Cardiac septum (tissue), 1 donor: ENCODE measurements at places on chromosomes 2 and 18. TPM values are rescaled to one million over a fixed set of nuclear protein-coding genes. Genes with fewer than 3 reads are reported as not detected.

DNA sequence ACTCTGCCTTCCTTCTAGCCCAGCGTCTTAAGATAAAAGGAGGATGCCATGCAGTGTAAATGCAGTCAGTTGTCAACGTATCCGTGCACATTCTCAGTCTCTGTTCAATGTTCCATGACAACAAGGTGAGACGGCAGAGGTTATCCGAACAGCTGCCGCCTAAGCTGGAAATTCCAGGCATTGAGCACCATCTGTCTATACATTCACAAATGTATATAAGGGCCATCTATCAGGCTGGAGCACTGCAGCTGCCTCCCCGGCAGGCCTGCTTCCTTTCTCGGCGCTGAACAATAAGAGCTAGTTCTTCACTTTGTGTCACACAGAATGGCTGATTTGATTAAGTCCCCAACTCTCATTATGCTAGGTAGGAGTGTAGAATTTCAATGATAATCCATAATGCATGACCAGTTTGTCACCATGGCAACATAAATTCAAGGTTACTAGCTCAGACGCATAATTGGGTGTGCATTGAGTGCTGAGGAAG lies 282.2 kb upstream of the SOX11 start:
- no peak for DNase-seq

DNA sequence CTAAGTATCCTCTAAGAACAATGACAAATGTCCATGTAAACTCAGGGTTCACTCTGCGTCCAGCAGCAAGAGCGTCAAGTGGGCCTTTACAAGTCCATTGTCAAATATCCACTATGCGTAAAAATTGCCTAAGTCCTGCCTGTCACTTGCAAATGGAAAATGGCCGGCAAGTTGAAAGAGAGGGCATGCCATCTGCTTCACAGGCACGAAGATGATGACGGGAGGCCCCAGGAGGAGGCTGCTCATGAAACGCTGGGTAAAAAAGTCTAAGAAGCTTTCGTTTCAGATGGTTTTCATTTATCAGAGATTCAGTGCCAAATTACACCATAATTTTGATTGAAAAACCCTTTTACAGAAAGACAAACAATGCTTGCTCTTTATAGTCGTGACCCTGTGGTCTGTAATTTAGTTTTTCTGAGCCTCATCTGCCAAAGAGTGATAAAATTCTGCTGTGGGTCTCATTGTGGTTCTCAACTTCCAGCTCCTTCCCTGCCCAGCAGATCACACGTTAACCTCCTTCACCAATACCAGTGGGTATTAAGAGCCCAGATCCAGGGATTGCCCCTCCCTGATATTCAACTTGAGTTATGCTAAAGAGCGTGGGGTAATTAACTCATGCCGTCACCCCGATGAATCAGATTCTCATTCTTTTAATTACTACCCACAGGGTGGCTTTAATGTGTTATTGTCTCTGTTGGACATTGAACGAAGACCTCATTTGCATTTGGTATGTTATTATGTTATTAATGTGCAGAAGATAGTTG lies 160.2 kb upstream of the ALKAL2 start:
- no peak for DNase-seq

DNA sequence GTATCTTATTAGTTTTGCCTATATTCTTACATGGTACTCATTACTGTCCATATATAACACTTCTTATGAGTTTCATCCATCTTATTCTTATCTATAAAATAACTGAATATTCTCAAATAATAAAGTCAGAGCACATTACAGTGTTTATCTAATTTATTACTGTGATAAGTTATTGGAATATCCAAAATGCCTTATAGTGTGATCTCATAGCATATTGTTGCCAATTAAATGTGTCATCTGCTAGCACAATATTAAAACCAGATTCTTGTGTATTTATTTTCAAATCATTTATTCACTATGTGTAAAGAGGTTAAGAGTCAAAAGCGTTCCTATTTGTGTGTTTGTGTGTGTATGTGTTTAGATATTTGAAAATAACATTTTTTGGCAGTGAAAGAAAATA lies 151.9 kb downstream of the WDR7 start:
- DNase-seq = no peak

- DNase-seq = no peak
Observed at GRCh38 chr2:201558665-201559064, 84.6 kb downstream of the TMEM237 start.

- no peak for DNase-seq
Observed at GRCh38 chr2:101410746-101411145, 23.4 kb upstream of the CREG2 start.

The G6PC2 gene
- total RNA-seq = not detected

The DYSF gene
- 82.8 TPM for total RNA-seq
